ENCODE measurements at places on chromosomes 6 and 20. TPM values are rescaled to one million over a fixed set of nuclear protein-coding genes. Genes with fewer than 3 reads are reported as not detected.

The RBPJL gene
- not detected for total RNA-seq

The GRM1 gene
- not detected for total RNA-seq

The DEFB113 gene
- not detected for total RNA-seq

The GINM1 gene
- 59.3 TPM for total RNA-seq

The LPIN3 gene
- total RNA-seq: 3.6 TPM

The HLA-DPA1 gene
- 0.65 TPM for total RNA-seq

The CLDN20 gene
- total RNA-seq: not detected

The ANKEF1 gene
- total RNA-seq: 1.2 TPM

The PNPLA1 gene
- total RNA-seq: not detected

The FAM83C gene
- total RNA-seq: not detected

The TRAPPC3L gene
- under 0.01 TPM for total RNA-seq
